Erythroblast (primary cell): ENCODE measurements at places on chromosomes 7 and 10.

GRCh38 chr10:96401036-96401435, 42.2 kb upstream of the OPALIN start:
- DNase-seq = no peak

DNA sequence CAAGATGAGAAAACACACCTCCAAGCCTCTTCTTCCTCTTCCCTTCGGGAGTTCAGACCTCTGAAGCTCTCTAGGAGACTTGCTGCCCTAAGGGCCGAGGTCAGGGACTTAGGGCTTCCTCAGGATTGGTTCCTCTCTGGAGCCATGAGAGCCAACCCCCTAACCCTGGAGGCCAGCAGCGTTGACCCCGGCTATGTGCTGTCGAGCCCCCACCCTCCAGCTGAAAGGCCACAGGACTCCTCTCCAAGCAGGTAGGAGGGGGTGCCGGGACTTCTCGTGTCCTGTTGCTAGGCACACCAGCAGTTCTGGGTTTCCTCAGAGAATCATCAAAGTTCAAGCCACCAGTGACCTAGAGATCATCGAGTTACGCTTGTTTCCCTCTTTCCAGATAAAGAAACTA, 87.4 kb downstream of the ARHGAP22 start:
- no peak for DNase-seq

DNA sequence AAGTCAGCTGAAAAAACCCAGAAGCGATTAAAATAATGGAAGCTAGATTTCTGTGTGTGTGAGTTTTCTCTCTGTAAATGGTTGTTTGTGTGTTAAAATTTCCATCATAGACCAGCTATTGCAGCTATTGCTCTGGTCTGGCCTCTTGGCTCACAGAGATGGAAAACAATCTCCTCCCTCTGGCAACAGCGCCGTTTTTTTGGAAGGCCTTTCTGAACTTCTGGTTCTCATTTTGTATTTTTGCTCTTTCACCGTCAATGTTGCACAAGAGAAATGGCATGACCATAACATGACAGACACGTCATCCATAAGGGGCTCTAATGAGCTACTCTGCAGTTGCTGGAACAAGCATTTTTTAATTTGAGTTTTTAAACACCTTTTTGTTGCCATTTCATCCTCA, 91.0 kb downstream of the CUBN start:
- DNase-seq = no peak

GRCh38 chr10:131996466-131997365, 15.0 kb upstream of the BNIP3 start:
- no peak for DNase-seq

DNA sequence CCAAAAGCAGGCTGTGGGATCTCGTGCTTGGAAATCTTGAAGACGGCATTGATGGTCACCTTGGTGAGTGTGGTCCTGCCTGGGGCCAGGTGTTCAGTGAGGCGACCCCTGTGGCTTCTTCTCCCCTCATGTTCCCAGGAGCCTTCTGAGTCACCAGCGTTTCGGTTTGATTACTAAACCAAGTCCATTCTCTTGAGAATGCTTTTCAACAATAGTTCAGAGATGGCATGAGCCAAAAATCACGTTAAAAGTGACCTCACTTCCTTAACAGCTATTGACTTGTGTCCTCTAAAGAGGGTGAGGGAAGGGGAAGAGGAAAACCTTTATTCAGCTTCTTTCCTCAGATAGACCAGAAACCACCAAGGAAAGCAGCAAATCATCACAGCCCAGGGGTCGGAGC, 315.2 kb downstream of the GATA3 start:
- DNase-seq = no peak
